ENCODE measurements at places on chromosomes 4 and X.

GRCh38 chrX:103554687-103555424 is 30.5 kb upstream of the TCEAL4 start:
- DNase-seq, result no peak

GRCh38 chr4:58611012-58611411 is 1500.8 kb upstream of the IGFBP7 start:
- DNase-seq, result no peak

GRCh38 chrX:56782352-56782751 is 53.3 kb downstream of the NBDY start:
- DNase-seq, result no peak

- DNase-seq, result no peak
Measured at GRCh38 chr4:40238008-40238699, 41.3 kb downstream of the RHOH start.

- no peak for DNase-seq
Measured at GRCh38 chr4:31918891-31919290, 1198.7 kb downstream of the PCDH7 start.

DNA sequence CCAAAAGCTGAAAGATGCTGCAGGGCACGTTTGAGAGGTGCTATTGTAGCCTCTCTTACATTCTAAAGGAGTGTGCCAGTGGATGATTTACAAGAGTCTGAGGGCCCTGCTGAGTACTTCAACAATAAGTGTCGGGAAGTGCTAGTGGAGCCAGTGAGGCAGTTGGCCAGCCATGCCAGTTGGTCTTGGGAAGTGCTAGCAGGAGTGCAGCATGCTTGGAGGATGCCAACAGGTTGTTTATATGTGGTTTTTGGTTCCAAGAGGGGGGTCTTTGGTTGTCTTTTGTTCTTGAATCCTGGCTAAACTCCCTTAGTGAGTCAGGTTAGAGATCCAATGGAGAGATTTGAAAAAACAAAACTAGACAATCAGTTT is 335.3 kb downstream of the PABPC4L start:
- DNase-seq, result no peak

DNA sequence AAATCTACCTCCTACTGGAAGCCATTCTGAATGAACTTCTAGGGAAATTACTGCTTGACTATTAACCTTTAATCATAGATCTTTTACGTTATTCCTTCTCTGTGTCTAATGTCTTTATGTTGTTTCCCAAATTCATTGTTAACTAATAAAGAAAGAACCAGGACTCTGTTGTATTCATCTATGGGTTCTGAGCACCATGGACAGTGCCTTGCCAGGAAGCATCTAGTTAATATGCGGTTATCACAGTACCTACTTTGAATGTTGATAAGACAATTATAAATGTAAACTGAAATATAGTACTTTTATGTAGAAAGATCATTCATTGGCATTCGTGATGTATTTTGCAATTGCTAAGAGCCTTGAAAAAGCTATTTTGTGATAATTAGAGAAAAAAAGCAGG is 23.8 kb downstream of the NWD2 start:
- no peak for DNase-seq

DNA sequence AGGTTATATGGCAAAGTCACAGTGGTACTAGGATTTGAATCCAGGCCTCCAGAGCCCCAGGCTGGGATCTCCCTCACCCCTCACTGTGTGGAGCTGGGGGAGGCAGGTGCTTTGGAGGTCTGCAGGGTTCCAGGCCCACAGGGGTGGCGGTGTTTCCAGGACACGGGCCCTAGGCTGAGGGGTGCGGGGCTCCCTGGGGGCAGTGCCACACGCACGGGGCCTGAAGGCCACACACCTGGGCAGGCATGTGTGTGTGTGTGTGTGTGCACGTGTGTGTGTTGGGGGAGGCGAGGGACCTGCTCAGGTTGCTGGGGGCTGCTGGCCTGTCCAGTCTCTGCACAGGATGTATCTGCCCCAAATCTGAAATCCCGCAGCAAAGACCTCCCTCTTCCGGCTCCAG is 18.8 kb downstream of the SH3TC1 start:
- DNase-seq, result no peak

- no peak for DNase-seq
Measured at GRCh38 chrX:39903937-39904336, 193.8 kb downstream of the BCOR start.

- DNase-seq, result no peak
Measured at GRCh38 chr4:1938027-1938426, 66.8 kb downstream of the NSD2 start.

GRCh38 chr4:188976644-188977115 is 837.4 kb downstream of the TRIML1 start:
- peak; percentile 84 for DNase-seq

DNA sequence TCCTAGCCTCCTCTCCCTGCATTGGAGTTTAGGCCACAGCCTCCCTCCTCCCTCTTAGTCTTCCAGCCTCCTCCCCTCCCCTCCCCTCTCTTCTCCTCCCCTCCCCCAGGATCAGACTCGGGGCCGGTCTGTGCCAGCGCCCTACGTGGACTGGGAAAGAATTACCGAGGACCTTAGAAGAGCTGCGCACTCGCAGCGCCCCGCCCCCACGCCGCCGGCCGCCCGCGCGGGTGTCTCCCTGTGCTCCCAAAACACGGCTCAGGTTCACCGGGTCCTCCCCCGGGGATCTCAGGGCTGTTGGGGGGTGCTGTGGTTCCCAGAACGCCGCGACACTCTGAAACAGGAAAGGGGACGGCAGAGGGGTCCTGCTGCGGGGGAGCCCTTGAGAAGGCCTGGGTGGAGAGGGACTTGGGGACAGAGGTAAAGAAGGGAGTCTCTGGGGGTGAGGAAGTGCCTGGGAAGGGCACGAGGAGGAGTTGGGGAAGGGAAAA is 122.3 kb upstream of the TBL1X start:
- peak; percentile 61 for DNase-seq

DNA sequence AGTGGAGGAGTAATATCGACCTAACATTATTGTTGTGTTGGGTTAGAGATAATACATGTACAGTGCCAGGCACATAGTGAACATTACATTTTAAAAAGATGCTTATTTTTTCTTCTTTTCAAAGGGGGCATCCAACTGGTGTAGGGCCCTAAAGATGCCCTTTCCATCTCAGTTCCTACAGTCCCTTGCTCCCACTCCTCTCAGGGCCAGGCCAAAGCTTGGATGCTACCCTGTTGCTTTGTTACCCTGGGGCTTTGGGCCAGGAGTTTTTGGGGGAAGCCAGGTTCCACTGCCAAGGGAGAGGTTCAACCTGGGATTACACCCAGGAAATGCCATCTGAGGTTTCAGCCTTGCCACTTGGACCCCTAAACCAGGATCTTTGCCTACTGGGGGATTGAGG is 918 bp downstream of the IGSF1 start:
- no peak for DNase-seq

GRCh38 chrX:68686097-68686977 is 38.9 kb downstream of the STARD8 start:
- DNase-seq, result no peak

DNA sequence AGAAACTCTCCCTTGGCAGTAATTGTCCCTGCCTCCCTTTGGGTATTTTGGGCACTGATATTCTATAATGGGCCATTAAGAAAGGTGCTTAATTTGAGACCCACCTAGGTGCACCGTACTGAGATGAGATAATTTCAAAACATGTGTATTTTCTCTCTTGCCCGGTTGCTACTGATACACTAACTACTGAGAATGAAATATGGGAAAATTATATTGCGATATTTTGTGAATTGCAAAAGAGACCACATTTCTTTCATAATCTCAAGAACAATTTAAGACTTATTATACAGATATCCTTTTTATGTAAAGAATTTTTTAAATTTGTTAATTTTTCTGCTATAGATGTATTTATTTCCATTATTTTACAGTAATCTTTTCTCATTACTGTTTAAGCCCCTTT is 284.9 kb downstream of the ADGRL3 start:
- DNase-seq, result no peak

DNA sequence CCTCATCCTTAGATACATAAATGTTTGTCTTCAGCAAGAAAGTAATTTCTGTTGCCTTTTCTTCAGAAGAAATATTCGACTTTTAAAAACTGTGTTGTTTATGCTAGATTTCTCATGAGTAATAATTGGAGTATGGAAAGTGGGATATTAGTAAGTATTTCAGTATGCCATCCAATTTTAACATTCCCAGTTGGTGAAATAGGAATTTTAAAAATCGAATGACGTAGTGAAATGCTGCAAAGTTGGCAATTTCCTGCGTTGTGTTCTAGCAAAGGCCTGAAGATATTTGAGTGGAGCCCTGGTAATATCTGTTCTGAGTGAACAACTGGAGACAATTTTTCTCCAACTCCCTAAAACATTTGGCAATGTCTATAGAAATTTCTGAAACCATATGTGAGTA is 190.1 kb downstream of the ZNF330 start:
- DNase-seq, result no peak

- DNase-seq, result no peak
Measured at GRCh38 chr4:3522651-3523050, 9.6 kb downstream of the LRPAP1 start.

DNA sequence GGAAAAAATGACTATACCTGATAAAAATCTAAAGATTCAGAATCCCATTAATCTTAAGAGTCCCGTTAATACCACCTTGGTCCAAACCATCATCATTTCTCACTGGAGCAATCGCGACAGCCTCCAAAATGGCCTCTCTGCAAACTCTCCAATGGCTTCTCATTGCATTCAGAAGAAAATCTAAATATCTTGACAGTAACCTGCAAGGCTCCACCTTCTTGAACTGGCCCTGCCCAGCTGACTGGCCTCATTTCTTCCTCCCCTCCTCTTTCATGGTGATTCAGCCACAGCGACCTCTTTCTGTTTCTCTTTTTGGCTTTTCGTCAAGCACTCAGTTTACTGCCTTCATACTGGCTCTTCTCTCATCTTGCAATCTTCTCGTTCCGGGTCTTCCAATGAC is 56.2 kb upstream of the GPRIN3 start:
- DNase-seq, result no peak

DNA sequence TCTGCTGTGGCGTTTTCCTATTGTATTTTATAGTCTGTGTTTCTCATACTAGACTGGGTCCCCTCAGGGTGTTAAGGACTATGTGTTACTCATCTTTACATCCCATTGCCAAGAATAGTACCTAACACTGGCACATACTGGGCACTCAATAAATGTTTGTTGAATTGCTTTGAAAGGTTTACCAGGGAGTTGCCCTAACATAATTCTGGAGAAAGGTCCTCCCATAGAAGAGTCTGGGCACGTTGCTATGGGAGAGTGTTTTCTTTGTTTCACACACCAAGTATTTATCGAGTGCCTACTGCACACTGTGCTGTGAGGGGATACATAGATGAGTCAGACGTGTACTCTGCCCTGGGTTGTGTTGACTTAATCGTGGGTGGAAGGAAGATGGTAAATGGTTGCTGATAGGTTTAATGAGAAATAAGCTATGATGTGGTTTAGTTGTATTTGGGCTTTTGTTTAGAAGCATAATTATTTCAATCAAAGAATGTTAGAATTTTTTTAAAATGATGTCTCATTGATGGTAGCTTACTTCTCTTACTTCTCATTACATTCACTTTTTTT is 42.9 kb downstream of the AFF1 start:
- DNase-seq, result peak; percentile 58

- peak; percentile 16 for DNase-seq
Measured at GRCh38 chr4:30719454-30720020, 632 bp upstream of the PCDH7 start.

GRCh38 chr4:35175487-35175886 is 1068.8 kb downstream of the ARAP2 start:
- DNase-seq, result no peak
